AG04449 (cell line): ENCODE measurements at places on chromosomes 4 and X.
A peak's percentile ranks its signal among the peaks of the same experiment; 100 is the strongest.

DNA sequence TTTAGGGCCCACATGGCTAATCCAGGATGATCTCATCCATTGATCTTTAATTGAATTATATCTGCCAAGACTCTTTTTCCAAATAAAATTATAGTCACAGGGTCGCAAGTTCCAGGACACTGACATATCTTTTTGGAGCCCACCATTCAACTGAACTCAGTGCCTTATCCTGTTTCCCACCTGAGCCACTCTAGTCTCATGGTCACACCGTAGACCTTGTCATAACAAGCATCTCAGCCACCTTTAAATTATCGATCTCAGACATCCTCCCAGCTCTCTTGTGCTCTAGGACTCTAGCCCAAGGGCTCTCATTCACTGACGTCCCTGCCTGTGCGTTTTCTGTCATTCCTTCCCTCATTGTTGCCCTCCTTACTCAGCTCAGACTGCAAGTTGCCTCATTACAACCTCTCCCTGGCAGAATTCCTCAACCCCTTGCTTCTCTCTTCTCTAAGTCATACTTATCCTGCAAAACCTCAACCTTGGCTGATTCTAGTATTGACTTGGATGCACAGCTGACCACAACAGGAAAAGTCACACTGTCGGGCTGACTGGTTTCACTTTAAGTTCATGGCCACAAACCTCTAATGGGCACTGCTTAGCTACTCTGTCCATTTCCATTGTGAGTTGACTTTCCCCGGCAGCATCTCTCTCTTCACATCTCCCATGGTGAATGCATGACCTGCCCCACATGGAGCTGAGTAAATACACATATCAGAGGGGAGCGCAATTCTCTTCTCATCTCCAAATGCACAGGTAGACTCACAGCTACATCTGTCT lies 91.0 kb upstream of the TRIM2 start:
- no peak for DNase-seq

GRCh38 chr4:127249767-127250108 lies 383.0 kb upstream of the INTU start:
- no peak for DNase-seq

DNA sequence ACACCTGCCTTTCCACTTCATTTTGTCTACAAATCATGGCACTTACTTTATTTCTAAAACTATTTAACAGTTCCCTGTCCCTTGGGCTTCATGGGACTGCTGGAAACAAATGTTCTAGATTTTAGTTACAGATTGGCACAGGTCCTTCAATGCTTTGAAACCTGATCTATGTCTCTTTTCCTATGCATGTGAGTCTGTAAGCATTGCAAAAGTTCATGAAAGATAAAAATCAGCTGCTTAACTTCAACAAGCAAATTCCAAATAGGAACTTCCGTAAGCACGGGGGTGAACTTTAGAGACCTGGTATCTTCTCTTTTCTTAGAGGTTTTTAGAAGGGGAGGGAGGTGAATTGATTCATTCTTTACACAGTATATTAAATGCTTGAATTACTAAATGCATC lies 9.5 kb downstream of the LGI2 start:
- no peak for DNase-seq

- peak; percentile 40 for DNase-seq
Measured at GRCh38 chr4:182454440-182455013, 211.3 kb downstream of the TENM3 start.

GRCh38 chr4:91220315-91220714 lies 1083.5 kb upstream of the GRID2 start:
- no peak for DNase-seq
